HuH-7.5 (cell line): ENCODE measurements at places on chromosomes 5 and 9.

GRCh38 chr5:143313298-143313852 lies 90.1 kb downstream of the NR3C1 start:
- DNase-seq, result no peak

- no peak for DNase-seq
Measured at GRCh38 chr5:62126090-62126489, 179.9 kb upstream of the KIF2A start.

- no peak for DNase-seq
Measured at GRCh38 chr5:142626099-142626498, 59.8 kb downstream of the FGF1 start.

- DNase-seq, result no peak
Measured at GRCh38 chr5:62342476-62342837, 36.5 kb downstream of the KIF2A start.

GRCh38 chr5:51230336-51230735 lies 152.9 kb upstream of the ISL1 start:
- DNase-seq, result no peak

- no peak for DNase-seq
Measured at GRCh38 chr5:65813174-65813573, 91.2 kb downstream of the NLN start.

- DNase-seq, result no peak
Measured at GRCh38 chr5:172946146-172946545, 13.1 kb upstream of the RPL26L1 start.

DNA sequence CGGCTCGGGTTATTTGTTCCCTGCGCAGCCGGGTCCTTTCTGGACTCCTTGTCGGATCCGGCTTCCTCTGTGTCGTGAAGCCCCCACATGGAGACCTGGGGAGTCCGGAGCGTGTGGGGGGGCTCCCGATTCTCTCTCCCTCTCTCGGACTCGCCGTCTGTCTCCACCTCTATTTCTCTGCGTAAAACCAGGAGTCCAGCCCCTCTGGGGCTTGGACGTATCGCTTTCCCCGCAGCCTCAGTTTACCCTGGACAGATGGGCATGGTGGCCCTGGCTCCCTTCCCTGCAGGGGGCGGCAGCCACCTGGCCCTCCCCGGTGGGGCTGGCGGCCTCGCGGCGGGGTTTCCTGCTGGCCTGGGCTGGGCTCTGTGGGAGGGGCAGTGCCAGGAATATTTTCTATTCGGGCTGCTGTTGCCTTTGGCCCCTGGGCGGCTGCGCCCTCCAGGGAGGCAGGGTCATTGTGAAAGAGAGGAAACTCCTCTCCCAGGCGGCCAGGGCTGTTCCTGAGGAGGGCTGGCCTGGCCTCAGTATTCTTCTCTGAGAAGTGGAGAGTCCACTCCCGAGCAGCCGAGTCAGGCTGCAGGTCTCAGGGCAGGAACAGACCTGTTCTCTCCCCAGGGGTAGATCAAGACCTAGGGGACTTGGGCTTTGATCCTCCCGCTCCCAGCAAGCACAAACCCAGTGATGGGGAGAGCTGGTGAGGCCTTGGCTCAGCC lies 665 bp downstream of the ASS1 start:
- DNase-seq, result peak; percentile 89

DNA sequence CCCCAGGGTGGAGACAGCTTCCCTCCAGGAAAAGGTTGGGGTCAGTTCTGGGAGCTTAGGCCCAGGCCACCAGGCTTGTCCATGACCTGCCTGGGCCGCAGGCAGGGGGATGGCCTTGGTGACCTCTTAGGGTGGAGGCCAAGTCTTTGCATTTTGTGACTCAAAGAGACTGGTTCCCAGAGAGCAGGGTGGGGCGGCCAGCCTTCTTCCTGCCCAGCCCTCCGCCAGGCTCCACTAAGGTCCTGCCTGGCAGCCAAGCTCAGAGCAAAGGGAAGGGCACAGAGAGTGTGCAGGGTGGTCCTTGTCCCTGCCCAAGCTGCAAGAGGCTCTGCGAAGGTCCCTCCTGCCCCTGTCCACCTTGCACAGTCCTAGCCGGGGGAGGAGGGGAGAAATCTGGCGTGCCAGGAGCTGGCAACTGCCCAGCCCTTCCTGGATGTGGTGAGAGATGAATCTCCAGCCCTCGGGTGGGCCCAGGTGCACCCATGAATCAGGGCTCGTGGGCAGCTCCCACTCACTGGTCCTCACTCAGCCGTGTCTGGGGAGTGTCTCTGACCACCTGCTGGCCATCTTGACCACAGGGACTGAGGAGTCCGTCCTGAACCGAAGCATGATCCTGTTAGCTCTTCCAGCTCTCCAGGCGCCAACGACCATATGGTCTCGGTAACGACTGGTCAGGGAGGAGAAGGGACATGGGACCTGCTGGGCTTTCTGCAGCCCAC lies 2.3 kb upstream of the PTGDS start:
- no peak for DNase-seq

GRCh38 chr5:174794931-174795672 lies 70.7 kb downstream of the MSX2 start:
- DNase-seq, result no peak

DNA sequence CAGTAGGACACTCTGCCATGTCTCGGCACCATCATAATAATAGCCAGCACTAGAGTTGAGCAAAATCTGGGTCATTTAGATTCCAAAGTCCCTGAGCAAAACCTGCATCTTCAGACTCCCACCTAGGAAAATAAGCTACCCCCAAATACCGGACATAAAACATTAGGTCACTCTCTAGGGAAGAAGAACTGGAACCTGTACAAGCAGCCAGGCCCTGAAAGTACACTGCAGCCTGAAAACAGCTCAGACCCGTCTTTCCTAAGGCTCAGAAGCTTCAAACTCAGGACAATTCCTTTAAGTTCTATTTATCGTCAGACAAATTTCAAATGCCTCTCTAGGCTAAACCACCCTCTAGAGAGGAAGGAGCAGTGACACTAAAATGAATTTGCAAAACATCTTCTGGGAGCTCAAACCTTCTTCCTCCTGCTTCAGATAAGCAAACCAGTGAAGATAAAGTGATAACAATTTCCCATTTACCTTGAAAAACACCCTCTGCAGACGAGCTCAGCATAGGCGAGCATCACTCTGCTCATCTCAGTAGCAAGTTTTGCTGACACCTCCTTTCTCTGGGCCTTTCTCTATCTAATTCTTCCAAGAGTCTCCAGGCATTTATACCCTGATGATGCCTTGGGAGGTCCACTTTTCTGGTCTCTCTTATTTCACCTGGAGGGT lies 34.0 kb downstream of the ADAM19 start:
- no peak for DNase-seq

GRCh38 chr9:101912698-101913097 lies 174.3 kb upstream of the GRIN3A start:
- no peak for DNase-seq

DNA sequence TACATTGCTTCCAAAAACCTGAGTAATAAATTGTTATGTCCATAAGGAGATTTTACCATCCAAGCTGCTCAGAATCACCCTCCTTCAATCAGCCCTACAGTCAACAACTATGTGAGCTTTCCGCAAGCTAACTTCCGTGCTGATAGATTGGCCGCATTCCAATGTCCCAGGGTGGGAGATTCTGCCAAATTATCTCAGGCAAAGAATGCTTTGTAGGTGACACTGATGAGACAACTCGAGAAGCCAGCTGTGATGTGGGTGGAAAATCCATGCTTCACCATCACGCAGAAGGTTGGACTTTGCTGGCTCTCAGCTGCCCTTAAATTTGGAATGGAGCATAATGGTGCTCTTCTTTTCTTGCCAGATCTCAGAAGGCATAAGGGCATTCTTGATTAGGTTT lies 44.9 kb upstream of the HCN1 start:
- DNase-seq, result no peak

- DNase-seq, result no peak
Measured at GRCh38 chr5:17212191-17212590, 5.2 kb upstream of the BASP1 start.

- no peak for DNase-seq
Measured at GRCh38 chr9:127293328-127293727, 28.8 kb downstream of the GARNL3 start.

DNA sequence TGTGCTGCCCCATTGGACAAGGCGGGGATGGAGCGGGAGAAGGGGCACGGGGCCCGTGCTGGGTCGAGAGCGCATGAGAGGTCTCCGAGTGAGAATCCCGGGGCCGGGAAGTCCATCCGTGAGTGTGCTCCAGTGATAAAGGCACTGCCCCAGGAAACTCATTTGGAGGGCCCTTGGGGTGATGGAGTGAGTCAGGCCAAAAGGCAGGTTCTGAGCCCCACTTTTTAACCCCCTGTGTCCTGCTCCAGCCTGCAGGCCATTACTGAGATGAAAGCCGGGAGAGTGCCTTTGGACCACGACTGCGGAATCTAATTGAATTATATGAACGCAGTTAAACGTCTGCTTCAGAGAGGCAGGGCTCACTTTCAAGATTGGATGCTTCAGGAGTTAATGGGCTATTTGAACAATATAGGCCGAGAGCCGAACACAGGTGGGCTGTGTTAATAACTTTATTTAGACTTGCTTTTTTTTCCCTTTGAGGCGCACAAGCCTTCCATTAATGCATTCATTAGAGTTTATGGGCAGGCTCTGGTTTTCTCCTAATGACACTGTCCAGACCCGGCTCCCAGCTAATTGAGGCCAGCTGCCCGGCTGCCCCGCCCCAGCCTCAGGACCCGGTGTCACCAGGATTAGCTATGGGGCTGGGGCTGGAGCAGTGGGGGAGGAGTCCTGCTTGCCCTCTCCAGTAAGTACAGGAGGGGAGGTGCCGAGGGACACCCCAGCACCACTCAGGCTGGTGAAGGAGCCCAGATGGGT lies 79.1 kb upstream of the LMX1B start:
- no peak for DNase-seq

DNA sequence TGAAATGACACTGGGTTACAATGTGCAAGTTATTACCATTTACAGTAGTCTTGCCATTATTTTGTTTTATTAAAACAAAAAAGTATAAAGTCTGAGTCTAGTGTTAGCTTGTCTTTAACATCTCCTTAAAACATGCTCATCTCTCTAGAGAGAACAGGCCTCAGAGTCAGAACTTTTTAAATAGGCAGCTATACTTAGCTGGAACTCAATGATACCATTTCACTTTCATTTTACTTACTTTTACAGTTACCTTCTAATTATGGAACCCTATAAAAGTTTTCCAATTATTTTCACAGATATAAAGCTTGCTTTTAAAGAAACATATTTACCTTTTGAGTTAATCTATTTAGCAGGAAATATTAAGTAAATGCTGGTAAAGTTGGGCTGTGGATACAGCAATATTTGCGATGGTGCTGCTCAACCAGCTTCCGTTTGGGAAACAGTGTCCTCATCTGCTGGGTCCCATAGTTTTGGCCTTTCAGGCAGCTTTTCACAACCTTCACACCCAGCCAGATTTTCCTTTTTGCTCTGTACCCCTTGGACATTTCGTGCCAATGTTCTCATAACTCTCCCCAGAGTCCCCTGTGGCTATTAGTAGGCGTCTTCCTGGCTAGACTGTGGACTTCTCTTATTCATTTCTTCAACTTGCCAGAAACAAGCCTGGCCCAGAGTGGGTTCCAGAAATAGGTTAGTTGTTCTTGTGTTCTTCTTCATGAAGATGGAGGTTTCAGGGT lies 36.3 kb upstream of the UBTD2 start:
- no peak for DNase-seq

GRCh38 chr5:29568028-29568427 lies 1625.5 kb upstream of the CDH6 start:
- no peak for DNase-seq

- DNase-seq, result no peak
Measured at GRCh38 chr9:38619556-38620447, 594 bp downstream of the ANKRD18A start.

DNA sequence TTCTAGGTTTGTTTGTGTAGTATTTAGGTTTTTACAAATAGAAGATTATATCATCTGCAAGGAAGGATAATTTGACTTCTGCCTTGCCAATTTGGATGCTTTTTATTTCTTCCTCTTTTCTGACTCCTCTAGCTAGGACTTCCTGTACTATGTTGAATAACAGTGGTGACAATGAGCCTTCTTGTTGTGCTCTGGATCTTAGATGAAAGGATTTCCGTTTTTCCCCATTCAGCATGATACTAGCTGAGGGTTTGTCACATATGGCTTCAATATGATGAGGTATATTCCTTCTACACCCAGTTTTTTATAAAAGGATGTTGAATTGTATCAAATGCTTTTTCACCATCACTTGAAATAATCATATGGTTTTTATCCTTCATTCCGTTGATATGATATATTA lies 101.4 kb downstream of the FBXO4 start:
- DNase-seq, result no peak
